ENCODE measurements at places on chromosomes 12 and 14. TPM values are rescaled to one million over a fixed set of nuclear protein-coding genes. Genes with fewer than 3 reads are reported as not detected.

DNA sequence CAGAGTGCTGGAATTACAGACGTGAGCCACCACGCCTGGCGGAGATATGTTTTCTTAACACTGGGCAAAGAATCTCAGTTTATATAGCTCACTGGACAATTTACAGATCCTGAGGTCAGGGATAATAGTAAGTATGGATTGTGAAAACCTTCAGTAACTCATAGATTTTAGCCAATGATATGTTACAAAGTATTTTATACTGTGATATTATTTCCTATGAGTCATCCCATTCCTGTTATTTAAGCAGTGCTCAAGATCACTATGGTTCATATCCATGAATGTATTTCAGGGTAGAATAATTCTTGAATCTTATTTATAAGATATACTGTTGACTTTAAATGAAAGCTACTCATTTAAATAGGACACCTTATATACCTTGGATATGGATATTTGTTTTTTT, 107.2 kb downstream of the RAD51B start:
- no peak for DNase-seq

- DNase-seq, result no peak
Measured at GRCh38 chr14:32820181-32820580, 118.5 kb upstream of the NPAS3 start.

DNA sequence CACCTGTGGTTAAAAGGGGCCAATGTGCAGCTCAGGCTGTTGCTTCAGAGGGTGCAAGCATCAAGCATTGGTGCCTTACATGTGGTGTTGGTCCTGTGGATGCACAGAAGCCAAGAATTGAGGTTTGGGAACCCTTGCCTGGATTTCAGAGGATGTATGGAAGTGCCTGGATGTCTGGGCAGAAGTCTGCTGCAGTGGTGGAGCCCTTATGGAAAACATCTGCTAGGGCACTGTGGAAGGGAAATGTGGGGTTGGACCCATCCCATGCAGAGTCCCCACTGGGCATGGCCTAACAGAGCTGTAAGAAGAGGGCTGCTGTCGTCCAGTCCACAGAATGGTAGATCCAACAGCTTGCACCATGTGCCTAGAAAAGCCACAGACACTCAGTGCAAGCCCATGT, 36.6 kb downstream of the PCNX1 start:
- DNase-seq, result no peak

The CMKLR1 gene
- total RNA-seq, result 1.6 TPM

GRCh38 chr14:64857979-64858744, 21.5 kb downstream of the SPTB start:
- DNase-seq, result peak; percentile 60

GRCh38 chr12:107518868-107519267, 166.7 kb upstream of the PWP1 start:
- DNase-seq, result no peak

DNA sequence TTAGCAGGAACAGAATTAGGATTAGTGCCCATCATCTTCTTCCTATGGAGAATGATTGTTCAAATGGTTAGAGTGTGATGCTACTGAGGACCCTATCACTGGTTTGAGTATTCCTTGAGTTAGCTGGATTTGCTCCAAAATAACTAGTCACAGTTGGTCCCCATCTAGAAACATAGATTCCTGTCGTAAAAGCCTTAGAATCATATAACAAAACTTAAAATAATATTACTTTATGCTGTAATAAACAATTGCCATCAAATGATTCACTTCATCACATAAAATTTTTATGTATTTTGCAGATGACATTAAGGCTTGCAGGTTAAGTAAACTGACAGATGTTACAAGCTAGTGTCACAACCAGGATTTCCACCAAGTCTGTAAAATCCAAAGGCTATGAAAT, 209.8 kb downstream of the CCER1 start:
- DNase-seq, result no peak

The MSI1 gene
- total RNA-seq, result 16.4 TPM

The EGLN3 gene
- 9.2 TPM for total RNA-seq

The TMPRSS12 gene
- not detected for total RNA-seq

The GPRC5D gene
- total RNA-seq, result not detected

- no peak for DNase-seq
Measured at GRCh38 chr12:77392467-77393088, 327.2 kb upstream of the E2F7 start.

- DNase-seq, result no peak
Measured at GRCh38 chr12:107366322-107366721, 273.0 kb upstream of the CRY1 start.

DNA sequence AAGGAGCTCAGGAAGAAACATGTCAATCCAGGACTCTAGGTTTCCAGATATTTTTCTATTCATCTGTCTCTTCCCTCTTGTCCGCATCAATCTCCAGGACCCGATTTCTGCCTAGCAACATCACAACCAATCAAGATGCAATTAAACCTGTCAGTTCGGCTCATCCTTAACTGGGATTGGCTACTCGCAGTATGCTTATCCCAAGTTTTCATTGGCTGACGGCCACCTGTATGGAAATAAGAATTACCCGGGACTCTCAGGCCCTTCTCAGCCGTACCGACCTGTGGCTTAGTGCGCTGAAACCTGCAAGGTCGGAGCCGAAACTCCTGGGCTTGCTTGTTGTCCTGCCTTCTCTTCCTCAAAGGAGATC, 20.4 kb upstream of the ATP5MC2 start:
- peak; percentile 98 for DNase-seq

The IAPP gene
- total RNA-seq, result not detected

The CCDC60 gene
- not detected for total RNA-seq

The SIX4 gene
- 1.3 TPM for total RNA-seq

GRCh38 chr12:63348556-63348955, 197.6 kb upstream of the AVPR1A start:
- no peak for DNase-seq

The LPAR5 gene
- total RNA-seq, result 0.82 TPM

The CMA1 gene
- not detected for total RNA-seq

The CLEC2A gene
- total RNA-seq, result not detected

DNA sequence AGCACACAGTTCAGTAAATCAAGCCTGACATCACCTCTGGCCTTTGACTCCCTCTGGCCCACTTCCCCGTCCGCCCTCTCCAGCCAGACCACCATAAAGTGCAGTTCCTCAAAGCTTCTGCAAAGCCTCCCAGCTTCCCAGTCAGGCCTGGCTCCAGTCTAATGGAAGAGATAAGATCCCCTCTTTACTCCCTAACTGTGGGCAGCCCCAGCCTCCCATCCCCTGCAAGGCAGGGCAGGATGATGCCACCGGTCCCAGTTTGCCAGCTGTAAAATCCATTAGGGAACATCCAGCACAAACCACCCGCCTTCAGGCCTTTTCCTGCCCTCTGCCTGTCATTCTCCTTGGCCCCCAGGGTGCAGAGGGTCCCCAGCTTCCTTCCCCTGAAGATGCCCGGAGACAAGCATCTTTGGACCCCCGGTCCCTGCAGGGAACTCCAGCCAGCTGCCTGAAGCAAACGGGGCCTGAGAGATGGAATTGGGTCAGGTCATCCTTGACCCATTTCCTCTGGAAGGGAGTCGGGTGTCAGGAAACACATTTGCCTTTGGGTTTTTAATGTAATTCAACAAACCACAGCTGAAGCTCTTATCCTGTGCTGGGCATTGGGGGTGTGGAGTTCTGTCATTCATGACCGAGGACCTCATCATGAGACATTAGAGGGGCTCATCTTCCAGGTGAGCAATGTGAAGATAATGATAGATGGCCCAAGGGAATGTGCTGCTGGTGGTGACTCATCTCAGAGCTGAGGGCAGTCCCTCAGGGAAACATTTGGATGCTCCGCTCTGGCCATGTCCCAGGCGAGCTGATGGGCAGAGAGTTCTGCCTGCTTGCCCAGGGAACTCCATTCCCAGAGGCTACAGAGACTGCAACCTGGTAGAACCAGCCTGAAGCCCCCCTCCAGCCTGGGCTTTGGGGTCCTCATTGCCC, 93.8 kb upstream of the CLMN start:
- no peak for DNase-seq

The DNAJC22 gene
- total RNA-seq, result 1.4 TPM

GRCh38 chr12:117850048-117850447, 118.7 kb downstream of the KSR2 start:
- peak; percentile 69 for DNase-seq

- no peak for DNase-seq
Measured at GRCh38 chr12:5783289-5783920, 161.7 kb downstream of the ANO2 start.

- no peak for DNase-seq
Measured at GRCh38 chr12:72209086-72209485, 63.1 kb upstream of the TRHDE start.

DNA sequence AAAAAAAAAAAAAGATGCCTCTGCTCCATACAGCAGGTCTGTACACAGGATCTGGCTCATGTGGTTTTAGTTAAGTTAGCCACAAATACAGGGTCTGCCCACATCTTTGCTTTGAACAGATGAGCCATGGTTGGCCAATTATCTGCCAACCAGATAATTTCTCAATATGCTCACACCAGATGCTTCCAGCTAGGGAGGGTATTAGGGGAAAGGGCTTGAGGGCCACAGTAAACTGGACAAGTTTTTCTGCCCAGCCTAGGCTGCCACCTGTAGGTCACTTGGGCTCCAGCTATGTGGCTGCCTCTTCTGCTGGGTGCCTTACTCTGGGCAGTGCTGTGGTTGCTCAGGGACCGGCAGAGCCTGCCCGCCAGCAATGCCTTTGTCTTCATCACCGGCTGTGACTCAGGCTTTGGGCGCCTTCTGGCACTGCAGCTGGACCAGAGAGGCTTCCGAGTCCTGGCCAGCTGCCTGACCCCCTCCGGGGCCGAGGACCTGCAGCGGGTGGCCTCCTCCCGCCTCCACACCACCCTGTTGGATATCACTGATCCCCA, 776 bp downstream of the RDH5 start:
- DNase-seq, result no peak

DNA sequence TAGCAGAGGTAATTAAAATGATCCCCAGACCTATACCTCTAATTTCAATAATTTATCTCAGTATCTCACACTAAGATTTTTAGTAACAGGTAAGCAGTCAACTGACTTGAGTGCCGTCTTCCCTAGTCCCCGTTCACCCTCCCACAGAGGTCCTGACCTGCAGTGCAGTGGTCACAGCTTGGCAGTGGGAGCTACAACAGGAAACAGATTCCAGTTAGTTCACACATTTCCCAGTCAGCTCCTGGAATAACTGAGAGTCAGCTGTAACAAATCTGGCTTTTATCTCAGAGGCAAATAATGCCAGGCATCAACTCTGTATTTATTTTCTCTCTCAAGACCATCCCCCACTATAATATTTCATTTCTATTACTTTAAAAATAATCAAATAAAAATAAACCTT, 308.2 kb downstream of the ATP23 start:
- no peak for DNase-seq

DNA sequence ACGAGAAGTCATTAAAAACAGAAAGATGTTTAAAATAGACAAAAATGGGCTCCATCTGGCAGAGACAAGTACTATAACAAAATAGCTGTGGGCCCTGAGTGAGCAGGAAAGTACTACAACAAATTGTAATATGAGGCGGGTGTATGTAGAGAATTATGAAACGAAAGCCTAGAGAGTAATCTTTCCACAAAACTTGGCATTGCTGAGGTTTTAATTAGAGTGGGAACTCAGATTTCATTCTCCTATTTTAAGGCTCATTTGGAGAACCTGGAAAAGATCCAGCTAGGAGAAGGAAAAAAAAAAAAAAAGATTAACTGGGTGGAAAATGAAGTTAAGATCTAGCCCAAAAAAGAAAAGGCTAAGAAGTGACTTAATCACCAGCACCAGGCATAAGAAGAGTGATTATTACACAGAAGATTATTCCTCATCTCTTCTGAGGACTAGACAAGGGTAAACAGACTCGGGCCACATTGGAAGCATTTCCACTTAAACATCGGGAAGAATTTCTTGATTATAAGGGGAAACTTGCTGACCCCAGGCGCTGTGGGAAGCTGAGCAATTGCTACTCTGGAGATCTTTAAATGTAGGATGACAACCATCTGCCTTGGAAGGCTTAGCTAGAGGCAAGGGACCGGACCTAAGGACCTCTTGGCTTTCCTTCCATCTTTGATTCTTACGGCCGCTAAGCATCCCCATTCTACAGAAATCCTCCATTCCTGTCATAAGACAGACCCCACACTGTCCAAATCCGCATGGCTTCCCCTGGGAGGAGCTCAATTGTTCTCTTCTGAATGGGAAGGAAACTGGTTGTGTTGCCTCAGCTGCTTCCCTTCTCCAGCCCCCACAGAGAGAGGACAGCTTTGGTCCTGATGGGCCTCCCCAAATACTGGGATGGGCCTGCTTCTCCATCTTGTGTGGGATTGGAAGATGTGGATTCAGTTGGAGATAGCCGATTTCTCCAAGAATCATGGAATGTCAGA, 40.6 kb downstream of the IGF1 start:
- DNase-seq, result no peak

- DNase-seq, result no peak
Measured at GRCh38 chr12:103956509-103957027, 9.1 kb upstream of the TDG start.

- peak; percentile 13 for DNase-seq
Measured at GRCh38 chr12:6376079-6376869, 911 bp upstream of the SCNN1A start.

DNA sequence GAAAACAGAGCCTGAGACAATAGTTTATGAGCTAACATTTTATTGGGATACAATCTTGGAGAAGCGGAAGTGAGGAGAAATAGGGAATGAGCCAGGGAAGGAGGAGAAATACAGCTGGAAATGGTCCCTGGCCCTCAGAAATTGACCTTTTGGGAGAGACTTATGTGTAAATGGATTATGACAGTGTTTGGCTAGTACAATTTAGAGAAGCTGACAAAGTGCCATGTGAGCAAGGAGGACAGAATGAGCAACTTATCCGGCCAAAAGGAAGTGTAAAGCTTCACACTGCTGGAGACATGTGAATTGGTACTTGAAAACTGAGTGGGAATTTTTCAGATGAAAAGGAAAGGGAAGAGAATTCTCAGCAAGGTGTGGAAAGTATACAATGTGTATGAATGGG, 2.9 kb downstream of the GLIPR1 start:
- DNase-seq, result no peak

GRCh38 chr14:70000601-70001000, 121.4 kb downstream of the SMOC1 start:
- no peak for DNase-seq

DNA sequence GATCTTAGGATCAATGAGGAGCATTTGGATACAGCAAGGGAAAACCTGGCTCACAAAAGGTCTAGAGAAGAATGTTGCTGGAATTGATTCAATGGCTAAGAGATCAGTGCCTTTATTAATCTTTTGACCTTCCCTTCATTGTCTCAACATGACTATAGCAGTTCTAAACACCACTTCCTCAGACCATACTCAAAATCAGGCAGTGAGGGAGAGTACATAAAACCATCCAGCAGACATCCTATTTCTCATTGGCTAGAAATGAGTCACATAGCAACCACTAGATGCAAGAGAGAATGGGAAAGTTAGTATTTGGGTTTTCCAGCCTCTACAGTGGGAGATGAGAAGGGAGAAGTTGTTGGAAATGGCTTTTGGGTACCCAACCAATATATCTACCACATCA, 151.4 kb upstream of the NUDT4 start:
- DNase-seq, result no peak

The KRT73 gene
- not detected for total RNA-seq

- no peak for DNase-seq
Measured at GRCh38 chr12:85516667-85517325, 236.8 kb downstream of the ALX1 start.

- DNase-seq, result no peak
Measured at GRCh38 chr14:97709552-97709951, 912.4 kb downstream of the VRK1 start.

GRCh38 chr14:37047996-37048395, 124.4 kb downstream of the SLC25A21 start:
- DNase-seq, result no peak

Measured in cerebellum (tissue), 4 donors.